Liver (tissue), 10 donors: ENCODE measurements at places on chromosomes 1 and 21.
A peak's percentile ranks its signal among the peaks of the same experiment; 100 is the strongest.

GRCh38 chr1:22279735-22280134 is 136.8 kb upstream of the WNT4 start:
- DNase-seq, result no peak

- DNase-seq, result no peak
These were observed 139.4 kb downstream of the HIVEP3 start for GRCh38 chr1:41779360-41779759.

DNA sequence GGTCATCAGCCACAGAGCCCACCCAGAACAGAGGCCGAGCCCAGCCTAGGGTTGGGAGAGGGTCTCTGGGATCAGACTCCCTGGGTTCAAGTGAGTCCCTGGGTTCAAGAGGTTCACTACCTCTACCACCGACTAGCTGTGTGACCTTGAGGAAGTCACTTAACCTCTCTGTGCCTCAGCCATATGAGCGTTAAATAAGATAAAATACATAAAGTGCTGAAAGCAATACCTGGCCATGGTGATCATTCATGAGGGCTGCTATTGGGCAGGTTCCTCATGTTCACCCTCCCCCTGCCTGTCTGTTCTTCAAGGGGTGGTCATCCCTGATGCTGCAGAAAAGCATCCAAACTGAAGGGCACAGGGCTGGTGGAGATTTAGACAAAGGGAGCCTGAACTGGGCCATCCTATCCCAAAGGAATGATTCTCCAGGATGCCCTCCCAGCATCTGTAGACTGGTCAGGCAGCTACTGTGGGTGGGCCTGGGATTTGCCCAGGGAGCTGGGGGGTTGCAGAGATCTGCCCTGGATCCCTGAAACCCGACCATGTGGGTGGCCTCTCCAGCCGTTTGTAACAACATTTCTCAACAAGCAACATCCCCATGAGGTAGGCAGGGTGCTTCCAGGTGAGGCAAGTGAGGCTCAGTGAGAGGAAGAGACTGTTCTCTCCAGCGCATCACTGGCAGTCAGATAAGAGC is 196.6 kb downstream of the MATN1 start:
- DNase-seq, result no peak

- no peak for DNase-seq
These were observed 20.1 kb downstream of the UBE2U start for GRCh38 chr1:64223329-64224151.

- DNase-seq, result no peak
These were observed 88.8 kb downstream of the MRPL39 start for GRCh38 chr21:25518491-25518911.

DNA sequence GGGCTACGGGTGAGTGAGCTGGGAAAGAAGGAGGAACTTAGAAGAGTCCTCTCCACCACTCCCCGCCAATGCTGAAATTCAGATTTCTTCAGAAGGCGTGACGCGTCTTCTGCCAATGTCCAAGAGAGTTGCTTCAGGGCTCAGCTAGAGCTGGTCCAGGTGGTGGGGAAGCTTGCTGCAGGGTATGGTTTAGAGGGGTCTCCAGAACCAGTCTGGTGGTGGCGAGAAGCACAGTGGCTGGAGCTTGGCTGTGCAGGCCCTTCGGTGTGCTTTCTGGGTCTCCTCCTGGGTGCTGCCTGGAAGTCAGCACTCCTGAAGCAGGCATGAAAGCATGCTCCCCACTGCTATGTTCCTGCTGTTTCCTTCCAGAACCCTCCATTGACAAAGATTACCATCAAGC is 387.2 kb downstream of the PTPRU start:
- peak; percentile 19 for DNase-seq

- DNase-seq, result no peak
These were observed 2.9 kb downstream of the SMIM12 start for GRCh38 chr1:34856697-34857096.
